ENCODE measurements at places on chromosomes 5 and 9.

DNA sequence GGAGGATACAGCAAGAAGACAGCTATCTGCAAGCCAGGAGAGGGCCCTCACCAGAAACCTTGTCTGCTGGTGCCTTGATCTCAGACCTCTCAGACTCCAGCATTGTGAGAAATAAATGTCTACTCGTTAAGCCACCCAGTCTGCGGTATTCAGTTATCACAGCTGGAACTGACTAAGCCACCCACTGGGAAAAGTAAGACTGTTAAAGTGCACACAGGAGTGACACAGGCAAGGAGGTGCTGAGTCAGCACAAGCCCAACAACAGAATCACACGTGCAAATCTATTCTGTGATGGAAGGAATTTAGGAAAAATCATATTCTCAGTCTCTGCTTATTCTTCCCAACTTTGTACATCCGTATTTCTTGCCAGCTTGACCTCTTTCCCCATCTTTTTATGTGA is 200.0 kb downstream of the NR2F1-AS1 start:
- DNase-seq = no peak

- DNase-seq = peak; percentile 20
Observed at GRCh38 chr9:97794666-97795065, 58.4 kb upstream of the FOXE1 start.

DNA sequence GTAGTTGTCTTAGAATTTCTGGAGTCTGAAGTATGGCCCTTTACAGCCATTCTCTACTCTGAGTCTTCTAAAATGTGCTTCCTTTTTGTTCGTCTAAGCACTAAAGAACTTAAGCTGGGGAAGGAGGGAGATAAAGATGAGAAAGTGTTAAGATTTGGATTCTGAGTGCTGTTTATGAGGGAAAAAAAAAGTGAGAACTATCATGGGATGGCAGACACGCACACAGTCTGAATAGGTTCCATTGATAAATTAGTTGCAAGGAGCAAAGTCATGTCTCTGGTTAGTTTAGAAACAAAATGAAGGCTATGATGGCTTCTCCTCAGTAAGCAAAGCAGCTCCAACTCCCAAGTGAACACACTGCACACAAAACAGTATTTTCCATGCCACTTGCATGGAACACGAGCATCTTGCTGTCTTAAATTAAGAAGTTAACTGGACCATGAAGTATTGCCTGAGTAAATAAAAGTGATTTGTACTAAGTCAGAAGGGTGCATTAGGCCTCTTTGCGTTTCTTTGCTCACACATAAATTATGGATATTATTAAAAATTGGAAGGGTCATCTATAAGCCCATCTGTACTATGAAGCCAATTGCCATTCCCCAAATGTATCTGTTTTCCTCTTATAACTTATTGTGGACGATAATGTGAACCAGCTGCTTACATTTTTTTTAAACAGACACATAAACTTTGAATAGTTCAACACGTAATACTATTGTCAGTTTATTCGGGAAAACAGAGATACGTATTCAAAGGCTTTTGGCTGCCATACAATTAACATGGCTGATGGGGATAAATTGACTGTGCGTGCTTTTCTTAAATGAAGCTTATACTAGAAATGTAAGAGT is 199.3 kb downstream of the SGCD start:
- no peak for DNase-seq

DNA sequence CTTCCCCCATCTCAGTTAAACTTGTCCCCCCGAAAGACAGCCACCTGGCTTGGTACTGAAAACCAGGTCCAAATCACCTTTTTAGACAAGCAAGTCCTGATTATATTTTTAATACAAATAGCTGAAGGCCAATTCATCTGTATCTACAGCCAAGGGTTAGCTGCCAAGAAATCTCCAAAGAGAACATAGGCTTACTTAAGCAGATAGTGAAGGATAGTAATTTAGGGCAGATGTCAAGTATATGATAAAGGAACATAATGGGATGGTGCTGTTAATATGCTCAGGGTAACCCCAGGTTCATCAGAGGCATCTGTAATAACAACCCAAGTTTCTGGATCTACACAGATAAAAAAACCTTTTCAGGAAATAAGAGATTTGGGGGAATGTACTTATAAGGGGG is 133.0 kb downstream of the EBF1 start:
- DNase-seq = no peak

DNA sequence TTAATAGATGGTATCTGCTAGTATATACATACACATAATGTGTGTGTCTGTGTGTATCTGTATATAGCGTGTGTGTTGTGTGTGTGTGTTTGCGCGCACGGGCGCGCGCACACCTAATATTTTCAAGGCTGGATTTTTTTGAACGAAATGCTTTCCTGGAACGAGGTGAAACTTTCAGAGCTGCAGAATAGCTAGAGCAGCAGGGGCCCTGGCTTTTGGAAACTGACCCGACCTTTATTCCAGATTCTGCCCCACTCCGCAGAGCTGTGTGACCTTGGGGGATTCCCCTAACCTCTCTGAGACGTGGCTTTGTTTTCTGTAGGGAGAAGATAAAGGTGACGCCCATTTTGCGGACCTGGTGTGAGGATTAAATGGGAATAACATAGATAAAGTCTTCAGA is 757 bp downstream of the FXN start:
- no peak for DNase-seq

- DNase-seq = no peak
Observed at GRCh38 chr5:68953875-68954617, 139.8 kb upstream of the SLC30A5 start.

GRCh38 chr5:126961702-126962101 is 68.7 kb downstream of the MARCHF3 start:
- peak; percentile 47 for DNase-seq

DNA sequence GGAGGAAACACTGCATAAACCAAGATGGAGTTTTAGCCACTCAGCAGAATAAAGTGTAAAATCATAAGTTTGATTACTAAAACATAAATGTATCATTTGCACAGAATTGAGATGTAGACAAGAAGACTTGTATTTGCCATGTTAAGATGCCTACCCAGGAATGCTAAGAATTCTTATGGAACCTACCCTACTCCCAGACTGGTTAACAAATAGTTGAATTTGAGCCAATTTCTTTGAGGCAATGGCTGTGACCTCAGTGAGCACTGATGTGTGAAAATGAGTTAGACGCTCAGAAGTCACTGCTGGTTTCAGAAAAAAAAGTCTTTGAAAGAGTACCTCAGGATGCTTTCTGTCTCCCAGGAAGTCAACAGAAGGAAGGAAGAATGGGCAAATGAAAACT is 95.6 kb downstream of the ESM1 start:
- DNase-seq = peak; percentile 71

GRCh38 chr5:74063821-74064220 is 437.8 kb downstream of the ARHGEF28 start:
- peak; percentile 27 for DNase-seq

DNA sequence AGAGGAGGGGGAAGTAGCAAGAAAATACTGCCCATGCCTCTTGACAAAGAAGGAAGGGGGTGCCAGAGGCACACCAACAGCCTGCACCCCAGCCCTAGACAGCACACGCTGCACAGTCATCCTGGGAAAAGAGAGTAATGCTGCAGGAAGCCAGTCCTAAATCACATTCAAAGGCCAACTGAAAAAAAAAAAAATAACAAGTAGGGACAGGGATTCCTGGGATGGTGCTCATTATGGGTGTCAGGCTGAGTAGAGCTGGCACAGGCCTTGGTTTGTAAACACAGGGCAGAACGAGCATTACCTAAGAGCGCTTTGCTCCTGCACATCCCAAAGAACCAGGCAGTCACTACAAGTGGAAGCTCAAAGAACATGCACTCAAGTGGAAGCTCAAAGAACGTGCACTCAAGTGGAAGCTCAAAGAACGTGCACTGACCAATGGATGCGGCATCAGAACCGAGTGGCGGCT is 7.8 kb downstream of the RAPGEF1 start:
- DNase-seq = peak; percentile 72

DNA sequence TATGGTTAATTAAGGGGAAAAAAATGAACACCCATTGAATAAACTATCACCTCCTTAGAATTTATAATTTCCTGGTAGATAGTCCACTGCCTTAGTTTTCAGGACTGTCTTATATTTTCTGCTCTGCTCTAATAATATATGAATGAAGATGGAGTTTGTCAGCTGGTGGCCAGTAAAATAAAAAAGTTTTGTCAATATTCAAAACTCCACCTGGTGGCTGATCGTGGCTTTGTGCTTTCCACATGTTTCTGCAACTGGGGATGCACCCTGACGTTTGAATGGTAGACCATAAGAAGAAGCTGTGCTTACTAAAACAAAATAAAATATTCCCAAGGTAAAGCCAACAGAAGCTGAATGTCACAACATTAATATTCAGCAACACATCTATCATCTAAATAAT is 286.6 kb upstream of the IZUMO3 start:
- DNase-seq = no peak

- no peak for DNase-seq
Observed at GRCh38 chr9:127168756-127169574, 46.5 kb upstream of the ANGPTL2 start.

DNA sequence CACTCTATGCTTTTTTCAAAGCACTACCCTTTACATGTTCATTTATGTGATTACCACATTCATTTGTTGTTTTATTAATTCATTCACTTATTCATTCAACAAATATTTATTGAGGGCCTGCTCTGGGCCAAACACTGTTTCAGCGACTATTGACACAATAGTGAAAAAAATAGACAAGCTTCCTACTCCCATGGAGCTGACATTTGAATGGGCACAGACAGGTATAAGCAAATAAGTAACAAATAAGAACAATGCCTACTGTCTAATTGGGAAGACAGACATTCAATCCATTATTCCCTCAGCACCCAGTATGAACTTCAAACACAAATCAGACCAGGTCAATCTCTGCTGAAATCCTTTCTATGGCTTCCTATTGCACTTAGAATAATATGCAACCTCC is 156.9 kb upstream of the NR3C1 start:
- DNase-seq = no peak

DNA sequence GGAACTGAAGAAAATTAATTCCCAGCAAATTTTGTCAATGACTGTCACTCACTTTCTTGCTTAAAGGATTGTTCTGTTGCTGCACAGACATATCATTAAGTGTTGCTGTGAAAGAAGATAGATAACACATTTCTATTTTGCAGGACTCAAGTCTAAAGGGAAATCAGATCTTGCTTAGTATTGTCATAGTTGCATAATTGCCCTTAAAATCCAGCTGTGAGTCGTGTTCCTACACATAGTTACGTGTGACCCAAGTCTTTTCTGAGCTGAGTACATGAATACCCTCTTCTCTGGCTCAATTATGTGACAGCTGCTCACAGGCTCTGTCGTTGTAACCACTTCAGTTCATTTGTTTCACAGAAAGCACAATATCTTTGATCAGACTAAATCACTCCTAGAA is 390.8 kb downstream of the DTWD2 start:
- no peak for DNase-seq

- DNase-seq = peak; percentile 92
Observed at GRCh38 chr9:115992834-115993233, 160.8 kb upstream of the PAPPA start.

DNA sequence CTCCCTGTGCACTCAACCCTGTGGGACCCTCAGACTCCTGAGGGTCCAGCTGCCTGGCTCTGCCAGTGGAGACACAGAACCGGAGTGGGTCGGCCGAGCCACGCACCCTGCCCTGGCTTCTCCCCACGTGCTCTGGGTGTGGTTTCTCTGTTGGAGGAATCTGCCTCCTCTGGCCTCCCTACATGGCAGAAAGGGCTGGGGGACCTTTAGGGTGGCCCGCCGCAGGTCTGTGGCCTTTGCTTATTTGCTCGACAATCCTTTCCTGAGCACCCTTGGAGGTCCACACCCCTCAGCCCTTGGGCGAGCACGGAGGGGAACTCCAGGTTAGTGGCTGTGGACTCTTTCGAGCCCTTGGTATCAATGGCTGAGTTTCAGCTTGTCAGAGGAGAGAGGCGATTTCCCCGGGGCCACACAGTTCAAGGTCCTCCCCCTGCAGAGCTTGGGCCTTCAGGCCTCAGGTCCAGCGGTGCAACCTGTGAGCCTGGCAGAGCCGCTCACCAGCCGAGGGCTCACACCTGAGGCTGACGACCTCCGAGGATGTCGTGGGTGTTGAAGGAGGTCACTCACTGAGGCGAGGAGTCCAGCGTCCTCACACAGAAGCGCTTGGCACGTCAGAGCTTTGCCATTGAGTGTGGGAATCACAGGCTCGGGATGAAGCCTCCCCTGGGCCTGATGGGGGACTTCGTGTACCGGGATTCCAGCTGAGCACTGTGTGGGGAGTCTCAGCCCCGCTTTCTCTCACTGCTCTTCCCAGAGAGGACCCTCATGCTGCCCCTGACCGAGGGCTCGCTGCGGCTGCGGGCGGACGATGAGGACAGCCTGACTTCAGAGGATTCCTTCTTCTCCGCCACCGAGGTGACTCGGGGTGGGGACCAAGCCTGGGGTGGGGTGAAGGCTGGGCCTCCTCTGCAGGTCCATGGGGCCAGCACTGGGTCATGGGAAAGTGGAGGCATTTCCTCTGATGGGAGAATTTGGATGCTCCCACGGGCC is 20.8 kb upstream of the DOLPP1 start:
- no peak for DNase-seq

- no peak for DNase-seq
Observed at GRCh38 chr5:176508603-176509002, 28.6 kb downstream of the RNF44 start.

- no peak for DNase-seq
Observed at GRCh38 chr5:88879724-88880123, 3.3 kb downstream of the MEF2C start.

DNA sequence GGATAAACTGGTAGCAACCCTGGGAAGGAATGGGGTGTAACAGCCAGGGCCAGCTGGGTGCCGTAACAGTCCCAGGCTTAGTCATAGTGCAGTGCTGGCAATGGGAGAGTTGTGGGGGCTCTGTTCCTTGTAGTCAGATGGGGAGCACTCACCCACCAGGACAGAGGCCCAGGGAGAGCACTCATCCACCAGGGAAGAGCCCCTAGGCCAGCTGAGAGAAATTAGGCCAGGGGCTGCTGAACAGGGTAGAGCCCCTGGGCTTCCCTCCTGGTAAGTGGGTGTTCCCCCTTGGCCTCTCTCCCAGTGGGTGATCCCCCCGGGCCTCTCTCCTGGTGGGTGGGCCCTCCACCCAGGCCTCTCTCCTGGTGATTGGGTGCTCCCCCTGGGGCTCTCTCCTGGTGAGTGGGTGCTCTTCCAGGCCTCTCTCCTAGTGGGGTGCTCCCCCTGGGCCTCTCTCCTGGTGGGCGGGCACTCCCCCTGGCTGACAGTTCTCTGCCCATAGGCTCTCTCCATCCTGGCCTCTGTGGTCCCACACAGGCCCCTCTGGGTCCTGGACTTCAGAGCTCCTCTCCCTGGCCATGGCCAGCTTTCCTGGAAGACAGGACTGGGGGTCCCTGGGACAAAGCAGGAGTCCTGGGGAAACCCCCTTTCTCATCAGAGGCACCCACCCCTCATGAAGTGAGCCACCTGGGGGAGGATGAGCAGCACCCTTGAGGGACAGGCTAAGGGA is 13.4 kb downstream of the FGD3 start:
- DNase-seq = no peak

DNA sequence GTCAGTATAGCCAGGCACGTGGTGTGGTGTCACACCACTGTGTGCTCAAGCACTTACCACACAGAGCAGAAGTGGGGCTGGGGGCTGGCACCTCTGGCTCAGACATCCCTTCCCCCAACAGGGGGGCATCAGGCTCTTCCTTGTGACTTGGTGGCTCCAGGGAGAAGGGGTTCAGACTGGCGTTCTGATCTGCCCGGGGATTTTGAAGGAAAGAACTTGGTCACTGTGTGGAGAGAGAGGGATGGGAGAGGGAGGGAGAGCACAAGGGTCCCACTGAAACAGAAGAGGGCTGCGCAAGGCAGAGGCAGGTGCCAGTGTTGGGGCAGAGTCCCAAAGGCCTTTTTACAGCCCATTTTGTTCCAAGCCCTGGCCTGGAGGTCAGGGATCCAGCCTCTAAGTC is 109.7 kb upstream of the ALDH1B1 start:
- DNase-seq = no peak

All from HFFc6 (cell line).